ENCODE measurements at places on chromosomes 2 and 18.

DNA sequence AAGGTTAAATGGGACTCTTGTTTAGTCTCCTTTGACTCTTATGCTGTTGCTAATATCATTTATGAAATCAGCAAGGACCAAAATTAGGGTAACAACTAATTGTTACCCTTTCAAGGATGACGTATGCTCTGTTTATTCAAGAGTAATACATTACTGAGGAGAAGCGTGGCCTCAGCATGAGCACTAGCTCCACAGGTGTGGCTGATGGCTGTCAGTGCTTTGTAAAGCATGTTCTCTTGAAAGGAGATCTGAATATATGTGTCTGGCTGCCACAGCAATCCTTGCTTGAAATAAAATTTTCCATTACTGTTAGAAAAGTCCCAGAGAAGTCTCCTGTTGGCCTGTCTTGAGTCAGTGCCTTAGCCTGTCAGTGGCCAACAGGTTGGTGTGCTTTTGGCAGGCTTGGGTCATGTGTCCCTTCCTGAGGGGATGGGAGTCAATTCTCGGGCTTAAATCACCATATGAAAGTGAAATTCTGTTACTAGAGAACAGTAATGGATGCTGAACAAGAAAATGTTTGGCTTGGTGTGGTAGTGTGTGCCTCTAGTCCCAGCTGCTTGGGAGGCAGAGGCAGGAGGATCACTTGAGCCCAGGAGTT lies 32.7 kb downstream of the ABI2 start:
- DNase-seq = no peak

DNA sequence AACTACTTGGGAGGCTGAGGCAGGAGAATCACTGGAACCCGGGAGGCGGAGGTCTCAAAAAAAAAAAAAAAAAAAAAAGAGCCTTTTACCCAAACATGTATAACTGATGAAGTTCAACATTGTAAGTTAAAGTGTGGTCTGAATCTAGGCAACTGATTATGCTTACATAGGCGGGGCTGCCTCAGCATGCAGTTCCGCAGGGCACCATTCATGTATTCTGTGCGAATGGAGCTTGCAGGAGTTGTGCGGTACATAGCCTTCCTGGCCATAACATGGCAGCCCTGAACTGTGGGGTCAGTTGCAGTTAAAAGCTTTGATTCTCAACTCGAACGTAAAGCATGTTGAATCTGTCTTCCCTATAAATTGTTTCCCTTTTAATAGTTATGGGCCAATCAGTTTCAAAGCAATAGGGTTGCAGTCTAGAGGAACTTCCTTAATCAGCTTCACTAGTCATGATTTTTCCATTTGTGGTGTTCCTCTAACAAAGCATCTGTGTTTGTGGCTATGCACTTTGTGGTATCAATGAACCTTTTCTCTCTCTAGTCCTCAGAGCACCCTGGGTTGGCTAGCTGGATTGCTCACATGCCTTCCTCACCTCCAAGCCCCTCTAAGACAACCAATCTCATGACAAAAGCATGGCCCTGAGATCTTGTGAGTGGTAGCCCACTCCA lies 30.6 kb upstream of the CEP68 start:
- no peak for DNase-seq

DNA sequence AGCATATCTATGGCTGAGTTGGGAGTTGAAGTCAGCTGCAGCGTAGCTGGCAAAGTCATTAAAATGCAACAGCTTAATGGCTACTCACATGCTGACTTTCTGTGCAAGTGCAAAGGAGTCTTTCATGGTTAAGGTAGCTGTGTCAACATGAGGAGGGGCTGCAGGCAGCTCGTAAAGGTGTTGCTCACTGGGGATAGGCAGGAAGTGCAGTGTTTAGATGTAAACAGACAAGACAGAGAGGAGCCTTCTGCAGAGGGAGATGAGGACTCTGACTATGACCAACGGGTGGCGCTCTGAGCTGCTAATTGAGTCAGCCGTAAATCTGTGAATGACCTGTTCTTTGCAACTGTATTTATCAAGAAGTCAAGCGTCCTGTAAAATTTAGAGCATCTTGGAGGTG lies 22.3 kb upstream of the CAVIN2 start:
- no peak for DNase-seq

- no peak for DNase-seq
These were observed 137.9 kb upstream of the RAB12 start for GRCh38 chr18:8471372-8471771.

GRCh38 chr2:97005353-97005752 lies 19.0 kb upstream of the FAM178B start:
- no peak for DNase-seq

DNA sequence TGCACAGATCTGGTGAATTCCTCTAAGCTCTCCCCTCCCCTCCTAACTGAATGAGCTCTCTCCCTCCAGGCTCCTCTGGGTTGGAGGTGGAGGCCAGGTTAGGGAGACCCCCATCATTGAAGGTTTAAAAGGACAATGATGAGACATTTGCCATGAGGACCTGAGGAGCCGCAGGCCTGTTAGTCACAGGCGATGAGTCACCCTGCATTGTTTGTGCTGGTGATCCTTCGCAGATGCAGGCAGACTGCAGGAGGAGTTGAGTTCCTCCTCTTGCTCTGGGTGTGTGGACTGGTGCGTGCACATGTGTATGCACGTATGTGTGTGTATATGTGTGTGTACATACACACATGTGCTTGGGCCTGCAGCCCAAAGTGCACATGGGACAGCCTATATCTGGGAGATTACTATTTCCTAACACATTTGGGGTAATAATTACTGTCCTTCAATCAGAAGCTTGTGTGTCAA lies 42.0 kb downstream of the MCFD2 start:
- DNase-seq = no peak

GRCh38 chr2:68292108-68292710 lies 27.5 kb downstream of the CNRIP1 start:
- DNase-seq = no peak

GRCh38 chr2:16614314-16614860 lies 51.2 kb downstream of the CYRIA start:
- no peak for DNase-seq

GRCh38 chr2:136081582-136082210 lies 36.3 kb downstream of the CXCR4 start:
- DNase-seq = no peak

GRCh38 chr18:51154431-51155063 lies 42.9 kb downstream of the MEX3C start:
- DNase-seq = no peak

DNA sequence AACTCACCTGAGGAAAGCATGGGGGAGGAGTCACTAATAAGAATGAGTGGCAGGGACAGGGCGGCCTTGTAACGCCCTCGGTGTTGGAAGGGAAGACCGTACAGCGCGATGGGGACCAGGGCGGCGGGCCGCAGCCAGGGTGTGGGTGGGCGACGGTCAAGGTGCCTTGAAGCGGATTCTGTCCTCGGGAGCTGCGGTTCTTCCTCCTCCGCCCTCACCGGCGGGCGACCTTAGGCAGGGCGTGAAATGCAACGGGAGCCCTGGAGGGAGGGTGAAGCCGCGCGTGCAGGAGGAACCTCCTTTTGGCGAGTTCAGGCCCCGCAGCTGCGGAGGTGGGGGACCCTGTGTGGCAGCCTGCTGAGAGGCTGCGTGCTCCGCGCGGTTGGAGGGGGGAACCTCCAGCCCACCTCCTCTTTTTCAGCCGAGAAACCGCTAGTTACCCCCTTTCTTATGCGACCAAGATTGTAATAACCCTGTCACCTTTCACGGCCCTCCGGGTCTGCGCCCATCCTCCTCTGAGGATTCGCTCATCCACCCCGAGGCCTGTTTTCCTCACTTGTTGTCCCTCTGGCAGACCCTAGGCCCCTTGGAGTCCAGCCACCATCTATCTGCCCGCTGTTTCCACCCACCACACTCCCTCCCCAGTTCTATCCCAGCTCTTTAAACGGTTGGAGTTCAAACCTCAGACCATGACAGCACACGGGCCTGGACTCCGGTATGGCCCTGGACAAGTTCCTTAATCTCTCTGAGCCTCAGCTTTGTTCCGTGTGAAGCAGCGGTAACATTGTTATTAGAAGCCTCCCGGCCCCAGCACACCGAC lies 823 bp upstream of the RNU2-63P start:
- no peak for DNase-seq

- DNase-seq = no peak
These were observed 183.7 kb upstream of the LHCGR start for GRCh38 chr2:48939232-48939631.

DNA sequence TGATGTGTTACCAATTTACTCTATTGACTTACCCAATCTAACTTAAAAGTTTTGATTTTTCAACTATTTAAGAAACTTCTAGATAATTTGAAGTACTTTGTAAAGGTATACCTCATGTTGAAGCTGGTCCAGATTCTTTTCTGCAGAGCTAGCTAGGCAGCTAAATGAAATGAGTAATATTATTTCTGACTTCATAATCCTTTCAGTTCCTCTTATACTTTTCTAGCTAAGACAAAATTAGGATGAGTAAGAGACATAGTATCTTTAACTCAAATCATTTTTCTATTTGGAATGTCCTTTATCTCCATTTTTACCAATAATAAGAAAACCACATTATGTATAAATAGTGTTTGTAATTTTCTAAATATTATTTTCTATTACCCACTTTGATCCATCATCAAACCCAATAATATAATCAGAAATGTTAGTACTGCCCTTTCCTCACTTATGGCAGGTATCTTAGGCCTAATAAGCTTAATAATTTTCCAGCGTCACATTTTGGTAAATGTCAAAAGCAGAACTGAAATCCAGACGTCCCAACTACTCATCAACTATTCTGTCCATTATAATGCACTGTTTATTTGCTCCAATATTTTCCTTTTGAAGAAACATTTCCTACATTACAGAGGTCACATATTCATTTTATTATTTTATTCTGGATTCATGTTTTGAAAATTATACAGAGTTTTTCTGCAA lies 456.6 kb downstream of the THSD7B start:
- no peak for DNase-seq

DNA sequence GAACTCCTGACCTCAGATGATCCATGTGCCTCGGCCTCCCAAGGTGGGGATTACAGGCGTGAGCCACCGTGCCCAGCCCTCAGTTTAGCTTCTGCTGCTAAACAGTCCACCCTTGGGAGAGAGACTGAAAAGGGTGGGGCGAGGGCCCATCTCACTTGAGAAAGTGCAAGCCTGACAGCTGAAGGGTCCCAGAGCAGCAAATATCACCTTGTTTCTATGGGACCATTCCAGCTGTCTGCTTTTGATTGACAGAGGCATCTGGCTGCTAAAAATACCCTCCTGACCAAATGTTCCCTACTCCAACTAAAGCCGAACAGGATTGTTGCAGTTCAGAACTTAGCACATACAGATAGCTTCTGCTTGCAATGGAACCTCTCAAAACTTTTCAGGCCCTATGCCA lies 436 bp upstream of the SMYD1 start:
- no peak for DNase-seq

DNA sequence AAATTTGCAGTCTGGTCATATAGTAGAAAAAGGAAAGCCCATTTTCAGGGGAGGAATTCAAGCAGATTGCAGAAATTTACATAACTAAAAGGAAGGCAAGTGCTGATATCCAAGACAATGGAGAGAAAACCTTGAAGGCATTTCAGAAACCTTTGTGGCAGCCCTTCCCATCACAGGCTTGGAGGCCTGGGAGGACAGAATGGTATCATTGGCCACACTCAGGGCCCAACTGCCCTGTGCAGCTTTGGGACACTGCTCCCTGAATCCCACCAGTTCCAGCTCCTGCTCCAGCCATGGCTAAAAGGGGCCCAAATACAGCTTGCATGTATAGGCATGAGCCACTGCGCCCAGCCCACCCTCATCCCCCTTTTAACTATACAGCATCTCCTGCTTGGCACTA lies 81.1 kb upstream of the NYAP2 start:
- DNase-seq = no peak

GRCh38 chr18:62377131-62377807 lies 52.2 kb downstream of the TNFRSF11A start:
- no peak for DNase-seq

GRCh38 chr2:141610564-141611175 lies 520.1 kb downstream of the LRP1B start:
- DNase-seq = no peak

GRCh38 chr2:37737507-37737906 lies 66.1 kb upstream of the CDC42EP3 start:
- DNase-seq = no peak

DNA sequence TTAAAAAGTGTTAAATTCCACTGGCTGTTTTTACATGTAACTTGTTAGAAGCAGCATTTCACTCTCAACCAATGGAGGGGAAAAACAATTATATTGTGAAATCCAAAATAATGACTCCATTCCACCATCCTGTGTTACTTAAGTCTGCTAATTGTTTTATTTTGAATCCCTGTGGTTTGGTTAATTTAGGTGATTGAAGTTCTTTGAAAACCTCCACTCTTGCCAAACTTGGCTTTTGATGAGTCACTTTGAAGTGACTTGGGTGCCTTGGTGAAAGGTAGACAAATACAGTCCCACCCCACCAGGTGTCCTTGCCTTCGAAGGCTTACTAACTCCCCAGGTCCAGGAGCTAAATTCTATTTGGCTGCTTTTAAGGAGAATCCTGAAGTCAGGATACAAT lies 1303.8 kb upstream of the NRXN1 start:
- no peak for DNase-seq

DNA sequence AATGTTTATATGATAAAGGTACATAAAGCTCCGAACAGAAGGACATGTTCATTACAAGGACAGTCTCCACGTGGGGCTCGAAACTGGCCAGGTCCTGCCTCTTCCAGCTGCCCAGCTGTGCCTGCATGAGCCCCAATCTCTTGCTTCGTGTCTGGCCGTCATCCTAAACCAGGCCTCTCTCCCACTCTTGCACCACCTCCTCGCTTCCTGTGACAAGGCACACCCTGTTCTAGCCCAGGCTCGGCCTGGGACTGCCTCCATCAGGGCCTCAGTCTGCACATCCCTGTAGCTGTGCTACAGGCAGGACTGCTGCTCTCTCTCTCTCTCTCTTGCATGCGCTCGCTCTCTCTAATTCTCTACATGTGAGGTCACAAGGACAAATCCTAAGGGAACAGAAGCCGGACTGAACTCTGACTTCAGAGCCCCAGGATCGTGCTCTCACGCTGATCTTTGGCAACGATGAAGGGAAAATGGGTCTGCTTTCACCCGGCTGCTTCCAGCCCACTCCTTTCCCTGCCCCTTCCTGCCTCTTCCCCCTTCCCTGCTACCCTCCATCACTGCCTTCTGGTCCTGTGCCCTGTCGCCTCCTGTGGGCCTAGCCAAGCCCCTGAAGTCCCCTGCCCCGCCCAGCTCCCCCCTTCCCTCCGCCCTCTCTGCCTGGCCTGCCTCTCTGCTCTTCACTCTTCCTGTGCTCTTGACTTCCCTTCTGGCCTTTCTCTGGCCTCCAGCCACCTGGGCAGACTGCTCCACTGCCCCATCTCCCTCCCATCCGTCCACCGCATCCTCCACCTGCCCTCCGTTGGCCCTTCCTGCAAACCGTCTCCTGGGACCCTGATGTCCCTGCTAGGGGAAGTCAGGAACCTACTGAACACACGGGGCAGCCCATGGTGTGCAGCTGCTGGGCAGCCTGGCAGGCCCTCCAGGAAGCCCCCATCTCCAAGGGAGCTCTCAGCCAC lies 7.8 kb upstream of the GPR55 start:
- DNase-seq = peak; percentile 27

GRCh38 chr18:49967171-49967570 lies 153.8 kb upstream of the ACAA2 start:
- no peak for DNase-seq
